ENCODE measurements at places on chromosomes 5 and 9.

- no peak for DNase-seq
Observed at GRCh38 chr5:44356231-44356630, 33.0 kb downstream of the FGF10 start.

- DNase-seq: no peak
Observed at GRCh38 chr9:12640866-12641636, 52.1 kb upstream of the TYRP1 start.

GRCh38 chr5:82849885-82850284 is 227.3 kb downstream of the TMEM167A start:
- DNase-seq: no peak

- no peak for DNase-seq
Observed at GRCh38 chr9:107228496-107229039, 54.5 kb upstream of the RAD23B start.

DNA sequence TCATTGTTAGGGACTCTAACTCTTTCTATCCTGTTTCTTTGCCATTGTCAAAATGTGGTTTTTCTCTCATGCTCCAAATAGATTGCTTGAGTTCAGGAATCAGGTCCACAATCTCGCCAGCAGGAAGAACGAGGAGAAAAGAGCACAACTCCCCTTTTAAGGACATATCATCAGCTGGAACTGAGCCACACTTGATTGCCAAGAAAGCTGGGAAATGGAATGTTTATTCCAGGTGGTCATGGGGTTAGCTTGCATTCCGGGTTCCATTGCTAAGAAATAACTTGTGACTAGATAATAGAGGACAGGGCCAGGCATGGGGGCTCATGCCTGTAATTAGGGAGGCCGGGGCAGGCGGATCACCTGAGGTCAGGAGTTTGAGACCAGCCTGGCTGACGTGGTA is 32.4 kb upstream of the C9orf57 start:
- DNase-seq: no peak

DNA sequence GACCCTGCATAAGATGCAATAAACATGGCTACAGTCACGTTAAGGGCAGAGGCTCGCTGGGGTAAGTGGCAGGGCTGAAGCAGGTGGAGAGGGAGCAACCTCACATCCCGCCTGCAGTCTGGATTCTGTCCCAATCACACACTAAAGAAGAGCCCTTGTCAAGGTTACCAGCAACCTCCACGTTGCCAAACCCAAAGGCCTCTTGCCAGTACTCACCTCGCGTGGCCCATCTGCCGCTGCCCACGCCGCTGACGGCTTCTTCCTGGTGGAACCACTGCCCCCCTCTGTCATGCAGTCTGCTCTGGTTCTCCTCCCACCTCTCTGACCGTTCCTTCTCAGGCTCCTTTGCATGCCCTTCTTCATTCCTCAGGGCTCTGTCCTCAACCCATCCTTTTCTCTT is 8.8 kb downstream of the AQP7 start:
- no peak for DNase-seq

DNA sequence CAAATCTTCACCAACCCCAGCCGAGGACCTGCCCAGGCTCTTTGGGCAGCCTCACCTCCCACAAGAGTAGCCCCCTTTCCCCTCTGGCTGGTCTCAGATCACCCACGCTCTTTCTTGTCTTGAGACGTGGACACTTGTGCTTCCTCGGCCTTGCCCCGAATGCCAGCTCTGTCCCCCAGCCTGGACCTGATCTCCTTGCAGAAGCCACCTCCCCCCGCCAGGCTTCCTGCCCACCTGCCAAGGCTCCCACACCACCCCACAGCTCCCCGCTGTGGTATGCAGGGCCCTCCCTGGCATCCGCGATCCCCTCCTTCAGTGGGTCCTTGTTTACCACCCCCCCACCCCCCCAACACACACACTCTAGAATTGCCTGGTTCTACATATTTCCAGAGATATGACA is 133.7 kb downstream of the ROR2 start:
- DNase-seq: no peak

- DNase-seq: no peak
Observed at GRCh38 chr9:135667463-135668001, 4.4 kb downstream of the LCN9 start.

- no peak for DNase-seq
Observed at GRCh38 chr5:60822285-60822556, 21.8 kb downstream of the ELOVL7 start.

DNA sequence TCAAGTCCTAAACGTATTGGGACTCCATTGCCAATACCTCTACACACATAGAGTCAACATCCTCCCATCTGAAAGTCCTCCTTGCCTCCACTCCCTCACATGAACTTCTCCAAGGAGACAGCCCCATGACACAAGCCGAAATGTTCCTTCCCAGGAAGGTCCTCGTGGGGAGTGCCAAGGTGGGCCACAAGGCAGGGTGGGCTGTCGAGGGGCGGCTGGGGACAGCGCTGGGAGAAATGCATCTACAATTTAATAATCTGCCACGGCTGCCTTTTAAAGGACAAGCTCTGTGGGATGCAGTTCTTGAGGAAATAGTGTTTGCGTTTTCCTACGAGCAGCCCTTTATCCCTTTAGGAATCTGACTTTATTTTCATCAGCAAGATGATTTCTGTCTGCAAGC is 138.7 kb downstream of the GABBR2 start:
- DNase-seq: no peak

GRCh38 chr5:61346511-61346910 is 14.5 kb downstream of the ZSWIM6 start:
- DNase-seq: no peak

GRCh38 chr5:39226100-39226451 is 6.7 kb upstream of the FYB1 start:
- no peak for DNase-seq

DNA sequence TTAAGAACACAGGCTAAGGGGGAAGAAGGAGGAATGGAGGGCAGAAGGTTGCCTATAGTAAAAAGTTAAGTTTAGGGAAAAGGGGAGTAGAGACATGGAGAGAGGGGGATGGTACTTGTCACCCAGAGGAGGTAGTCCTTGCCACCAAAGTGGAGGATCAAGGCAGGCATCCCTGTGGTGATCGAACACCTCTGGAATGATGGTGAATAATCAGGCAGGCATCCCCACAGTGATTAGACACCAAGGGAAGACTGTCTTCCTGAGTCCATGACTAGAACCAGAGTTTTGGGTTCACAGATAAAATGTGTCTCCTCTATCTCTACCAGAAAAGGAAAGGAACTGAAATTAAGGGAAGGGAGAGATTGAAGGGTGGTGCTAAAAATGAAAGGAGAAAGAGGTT is 19.2 kb upstream of the HMGCS1 start:
- no peak for DNase-seq

GRCh38 chr9:138095813-138096518 is 218.4 kb downstream of the CACNA1B start:
- DNase-seq: no peak

- DNase-seq: no peak
Observed at GRCh38 chr9:93458712-93459111, 5.3 kb upstream of the FAM120AOS start.

DNA sequence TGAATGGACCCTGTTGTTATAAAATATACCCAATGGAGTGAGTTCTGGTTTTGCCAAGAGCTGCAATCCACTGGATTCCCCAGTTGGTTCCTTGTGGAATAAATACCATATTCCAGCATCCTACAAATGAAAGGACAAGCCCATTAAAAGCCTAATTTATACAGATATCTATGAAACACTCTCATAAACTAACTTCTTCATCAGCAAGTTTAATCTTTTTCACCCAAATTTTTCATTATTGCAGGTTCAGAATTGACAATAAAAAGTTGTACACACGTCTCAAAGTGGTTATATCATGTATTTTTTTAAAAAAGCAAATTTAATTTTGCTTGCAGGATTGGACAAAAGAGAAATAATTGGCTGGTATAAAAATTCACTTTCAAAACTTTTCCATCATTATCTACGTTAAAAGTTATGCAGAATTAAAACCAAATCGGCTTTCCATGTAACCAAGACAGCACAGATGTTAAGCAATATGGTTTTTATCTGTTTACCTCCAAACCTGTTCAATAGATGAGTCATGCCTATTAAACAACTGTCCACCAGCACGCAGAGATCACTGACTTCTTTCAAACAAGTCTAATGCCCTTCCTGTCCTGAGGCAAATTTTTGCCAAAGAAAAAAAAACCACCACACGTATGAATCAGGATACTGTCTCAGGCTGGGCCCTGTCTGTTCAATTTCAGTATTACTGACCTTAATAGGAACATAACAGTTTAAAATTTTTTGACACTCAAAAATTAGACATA is 42.5 kb downstream of the CEMIP2 start:
- no peak for DNase-seq

DNA sequence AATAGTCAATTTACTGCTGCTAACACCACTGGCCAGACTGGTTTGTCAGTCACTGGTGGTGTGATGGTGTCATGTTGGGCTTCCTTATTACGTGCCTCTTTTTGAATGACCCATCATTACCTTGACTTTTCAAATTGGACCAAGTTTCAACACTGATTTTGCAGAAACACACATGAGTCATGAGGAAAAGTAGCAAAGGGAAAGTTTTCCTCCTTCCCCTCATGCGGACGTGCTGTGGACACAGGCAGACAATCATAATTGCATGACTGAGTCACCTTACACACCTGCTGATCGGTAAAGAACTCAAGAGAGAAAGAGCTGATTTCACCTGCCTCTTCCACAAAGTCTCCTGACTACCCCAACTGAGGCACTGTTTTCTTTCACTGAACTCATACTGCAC is 324.5 kb downstream of the ARRDC3 start:
- DNase-seq: no peak

- no peak for DNase-seq
Observed at GRCh38 chr5:437281-437771, 5.7 kb upstream of the EXOC3 start.

- DNase-seq: no peak
Observed at GRCh38 chr9:36163049-36163785, 6.0 kb upstream of the CCIN start.

- DNase-seq: no peak
Observed at GRCh38 chr9:27386571-27387091, 89.7 kb upstream of the EQTN start.

GRCh38 chr5:141618030-141618803 is 583 bp downstream of the DIAPH1 start:
- DNase-seq: peak; percentile 24

DNA sequence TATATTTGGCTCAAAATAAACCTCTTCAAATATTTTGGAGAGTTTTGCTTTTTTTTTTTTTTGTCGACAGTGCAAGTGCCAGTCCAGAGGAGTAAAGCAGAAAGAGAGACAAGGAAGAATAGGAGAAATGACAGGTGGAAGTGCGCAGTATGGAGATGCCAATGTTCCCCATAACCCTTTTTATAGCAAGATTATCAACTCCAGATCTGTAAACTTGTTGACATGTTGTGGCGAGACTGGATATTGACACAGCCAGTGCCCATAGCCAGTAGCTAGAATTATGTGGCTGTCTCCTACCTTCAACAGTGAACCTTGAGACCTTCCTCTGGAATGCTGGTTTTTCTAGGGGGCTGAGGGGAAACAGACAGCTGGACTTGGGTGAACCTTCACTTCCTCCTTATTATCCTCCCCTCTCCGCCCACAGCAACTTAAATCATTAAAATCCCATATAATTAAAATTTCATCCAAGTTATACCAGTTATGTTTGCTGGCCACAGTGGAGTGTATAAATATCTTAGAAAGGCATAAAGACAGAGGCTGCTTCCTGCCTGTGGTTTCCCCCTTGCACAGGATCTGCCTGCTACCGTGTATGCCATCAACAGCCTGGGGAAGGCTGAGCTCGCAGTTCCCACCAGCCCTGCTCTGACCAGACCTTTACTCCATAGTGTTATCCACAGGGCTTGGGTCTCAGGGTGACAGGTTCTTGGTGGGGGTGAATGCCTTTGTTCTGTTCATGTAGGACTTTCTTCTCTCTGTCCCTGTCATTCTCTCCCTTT is 112.3 kb upstream of the ANKH start:
- DNase-seq: peak; percentile 1

- DNase-seq: peak; percentile 51
Observed at GRCh38 chr5:95823738-95824609, 1.4 kb upstream of the GLRX start.

DNA sequence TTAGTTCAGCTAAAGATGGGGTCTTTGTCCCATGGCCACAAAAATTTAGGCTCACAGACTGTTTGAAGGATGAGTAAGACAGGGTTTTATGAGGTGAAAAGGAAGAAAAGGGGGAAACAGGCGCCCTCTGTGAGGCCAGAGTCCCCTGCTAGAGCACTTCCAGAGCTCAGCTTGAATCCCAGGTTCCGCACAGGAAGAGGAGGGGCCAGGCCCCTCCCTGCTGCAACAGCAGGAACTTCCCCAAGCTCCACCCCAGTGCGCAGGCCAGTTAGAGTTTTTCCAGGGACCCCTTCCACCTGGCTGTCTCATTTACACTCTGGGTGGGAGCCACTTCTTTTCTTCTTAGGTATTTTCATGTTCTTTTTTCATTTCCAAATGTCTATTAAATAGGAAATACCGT is 480.8 kb downstream of the PSAT1 start:
- DNase-seq: no peak

DNA sequence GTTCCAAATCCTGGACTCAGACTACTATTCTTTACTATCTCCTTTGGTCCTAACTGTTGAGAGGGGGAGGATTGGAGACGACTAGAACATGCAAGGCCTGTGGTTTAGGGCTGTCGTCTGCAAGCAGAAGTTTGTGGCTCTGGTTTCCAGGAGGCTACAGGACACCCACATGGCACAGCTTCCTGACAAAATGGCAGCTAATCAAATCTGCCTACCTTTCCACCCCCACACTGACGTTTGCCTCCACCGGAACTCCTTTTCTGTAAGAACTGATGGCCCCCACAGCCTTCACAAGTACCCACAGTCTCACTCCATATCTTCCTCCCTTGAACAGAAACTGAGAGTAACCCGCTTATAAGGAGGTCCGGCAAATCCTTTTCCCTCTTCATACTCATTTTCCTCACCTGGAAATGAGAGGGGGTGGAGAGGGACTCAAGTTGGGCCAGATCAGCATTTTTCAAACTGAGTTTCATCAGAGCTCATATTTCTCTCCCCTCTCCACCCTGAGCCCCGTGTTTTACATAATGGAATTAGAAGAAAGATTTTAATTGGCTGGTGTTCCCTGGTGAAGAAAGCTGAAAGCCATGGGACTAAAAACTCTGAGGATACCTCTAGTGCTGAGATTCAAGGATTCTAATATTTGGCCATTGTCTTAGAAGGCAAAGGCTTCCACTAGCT is 5.2 kb downstream of the SLC31A2 start:
- DNase-seq: no peak

DNA sequence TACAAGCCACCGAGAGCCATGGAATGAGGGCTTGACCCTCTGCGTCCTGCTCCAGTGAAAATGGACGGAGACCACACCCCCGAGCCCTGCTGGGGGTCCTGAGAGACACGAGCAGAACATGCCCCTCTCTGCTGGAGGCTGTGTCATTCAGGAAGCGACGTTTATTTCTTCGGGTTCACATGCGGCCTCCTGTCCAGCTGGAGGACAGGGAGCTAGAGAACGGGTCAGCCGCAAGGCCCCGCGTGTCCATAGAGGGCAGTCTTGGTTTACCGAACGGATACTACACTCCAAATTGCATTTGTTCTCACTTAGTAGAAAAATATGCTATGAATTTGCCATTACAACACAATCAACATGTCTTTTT is 36.1 kb downstream of the MRPL36 start:
- DNase-seq: peak; percentile 16

All from T follicular helper cell (primary cell).